ENCODE measurements at places on chromosomes 2 and 18.
A peak's percentile ranks its signal among the peaks of the same experiment; 100 is the strongest.

GRCh38 chr2:38167968-38168350, 92.0 kb upstream of the CYP1B1 start:
- no peak for DNase-seq

DNA sequence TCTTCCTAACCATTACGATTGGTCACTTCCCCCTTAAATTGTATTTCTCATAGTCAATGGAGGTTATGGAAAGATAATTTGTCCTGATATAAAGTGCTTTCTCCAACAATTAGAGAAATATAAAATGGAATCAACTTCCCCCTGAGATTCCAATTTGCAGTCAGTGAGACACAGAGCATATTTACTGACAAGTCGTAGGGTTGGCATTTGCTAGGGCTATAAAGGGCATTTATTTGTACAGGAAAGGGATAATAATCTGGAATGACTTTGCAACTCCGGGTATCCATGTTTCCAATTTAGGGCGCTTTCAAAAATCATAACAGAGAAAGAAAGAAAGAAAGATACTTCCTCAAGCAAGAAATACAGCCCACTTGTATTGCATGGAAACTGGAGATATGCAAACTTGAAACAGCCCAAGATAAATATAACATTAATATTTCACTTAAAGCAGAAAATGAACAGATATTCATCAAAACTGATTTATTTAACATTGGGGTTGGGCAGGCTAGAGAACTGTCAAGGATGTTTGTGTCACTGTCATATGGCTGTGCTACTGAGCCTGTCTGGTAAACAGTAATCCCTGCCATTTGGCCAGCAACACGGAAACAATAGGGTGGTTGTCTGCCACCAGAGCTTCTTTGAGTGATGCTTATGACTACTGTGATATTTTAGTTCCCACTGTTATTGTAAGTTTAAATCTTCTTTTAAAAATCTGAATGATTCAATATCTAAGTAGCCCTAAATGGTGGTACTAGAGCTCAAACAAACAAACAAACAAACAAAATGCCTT, 621.8 kb downstream of the LRP1B start:
- no peak for DNase-seq

GRCh38 chr2:65198737-65199136, 28.9 kb upstream of the ACTR2 start:
- DNase-seq, result no peak

DNA sequence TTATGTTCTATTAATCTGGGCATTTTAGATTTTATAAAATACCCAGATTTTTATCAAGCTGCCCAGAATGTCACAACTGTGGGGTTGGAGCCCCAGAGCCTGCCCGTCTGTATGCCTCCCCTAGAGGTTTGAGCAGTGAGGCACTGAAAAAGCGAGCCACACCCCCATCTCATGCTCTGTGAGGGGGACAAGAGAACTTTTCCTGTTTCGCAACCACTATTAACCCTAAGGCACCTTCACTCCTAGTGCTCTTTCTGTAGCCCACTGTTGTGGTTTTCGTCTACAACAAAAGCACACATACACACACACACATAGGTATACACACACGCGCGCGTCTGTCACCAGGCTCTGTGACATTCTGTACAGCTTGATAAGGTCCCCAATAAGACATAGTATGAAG, 38.0 kb downstream of the DCDC2C start:
- DNase-seq, result no peak

GRCh38 chr18:28359176-28359575, 182.2 kb upstream of the CDH2 start:
- no peak for DNase-seq

DNA sequence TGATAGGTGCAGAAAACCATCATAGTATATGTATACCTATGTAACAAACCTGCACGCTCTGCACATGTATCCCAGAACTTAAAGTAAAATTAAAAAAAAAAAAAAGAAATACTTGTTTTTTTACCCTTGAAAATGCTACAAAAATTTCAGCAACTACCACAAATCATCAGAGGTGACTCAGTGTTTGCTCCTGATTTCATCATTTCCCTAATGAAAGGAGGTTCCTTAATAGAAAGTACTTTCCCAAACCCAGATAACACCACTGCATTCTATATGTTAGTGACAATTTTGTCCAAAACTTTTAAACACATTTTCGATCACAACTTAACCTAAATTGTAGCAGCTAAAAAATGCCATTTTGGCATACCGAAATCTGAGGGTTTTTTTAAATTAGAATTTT, 163.3 kb downstream of the SLC39A10 start:
- no peak for DNase-seq

- peak; percentile 16 for DNase-seq
Observed at GRCh38 chr2:241007880-241008710, 9.7 kb downstream of the SNED1 start.

GRCh38 chr2:181107628-181107945, 127.2 kb downstream of the UBE2E3 start:
- no peak for DNase-seq

GRCh38 chr2:161146209-161146775, 13.9 kb upstream of the TANK start:
- DNase-seq, result no peak

GRCh38 chr2:176261136-176261535, 8.1 kb upstream of the MTX2 start:
- DNase-seq, result no peak

GRCh38 chr18:21853016-21853415, 112.4 kb downstream of the MIB1 start:
- DNase-seq, result no peak

DNA sequence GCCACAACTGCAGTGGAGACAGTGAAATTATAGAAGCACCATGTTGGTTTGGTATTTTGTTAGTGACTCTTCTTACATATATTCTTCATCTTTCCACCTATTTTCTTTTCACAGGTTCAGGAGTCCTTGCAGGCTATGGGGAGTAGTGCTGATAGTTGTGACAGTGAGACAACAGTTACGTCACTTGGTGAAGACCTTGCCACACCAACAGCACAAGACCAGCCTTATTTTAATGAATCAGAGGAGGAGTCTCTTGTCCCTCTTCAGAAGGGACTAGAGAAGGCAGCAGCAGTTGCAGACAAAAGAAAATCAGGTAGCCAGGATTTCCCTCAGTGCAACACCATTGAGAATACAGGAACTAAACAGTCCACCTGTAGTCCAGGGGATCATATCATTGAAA, 23.6 kb downstream of the ITPRID2 start:
- no peak for DNase-seq

DNA sequence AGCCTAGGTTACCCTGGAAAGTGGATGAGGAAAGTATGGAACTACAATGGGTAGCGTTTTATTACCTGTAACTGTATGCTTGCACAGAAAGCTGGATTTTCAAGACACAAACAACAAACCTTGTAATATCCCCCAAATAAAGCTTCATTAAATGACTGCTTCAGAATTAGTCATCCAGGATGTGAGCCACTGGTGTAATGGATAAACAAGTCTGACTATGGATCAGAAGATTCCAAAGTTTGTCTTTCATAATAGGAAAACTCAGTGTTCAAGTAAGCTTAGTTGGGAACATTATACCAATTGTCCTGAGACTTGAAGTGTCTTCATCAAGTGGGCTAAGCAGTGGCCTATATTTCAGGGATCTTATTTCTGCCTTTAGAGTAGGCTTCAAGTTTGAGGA, 518.8 kb downstream of the LRP1B start:
- no peak for DNase-seq

Data from activated T-cell treated with anti-CD3 and anti-CD28 coated beads, Interleukin-2, amount 50 U/mL, for 1 hour (primary cell).